Immature natural killer cell (primary cell): ENCODE measurements at places on chromosomes 12 and 14.
A peak's percentile ranks its signal among the peaks of the same experiment; 100 is the strongest.

DNA sequence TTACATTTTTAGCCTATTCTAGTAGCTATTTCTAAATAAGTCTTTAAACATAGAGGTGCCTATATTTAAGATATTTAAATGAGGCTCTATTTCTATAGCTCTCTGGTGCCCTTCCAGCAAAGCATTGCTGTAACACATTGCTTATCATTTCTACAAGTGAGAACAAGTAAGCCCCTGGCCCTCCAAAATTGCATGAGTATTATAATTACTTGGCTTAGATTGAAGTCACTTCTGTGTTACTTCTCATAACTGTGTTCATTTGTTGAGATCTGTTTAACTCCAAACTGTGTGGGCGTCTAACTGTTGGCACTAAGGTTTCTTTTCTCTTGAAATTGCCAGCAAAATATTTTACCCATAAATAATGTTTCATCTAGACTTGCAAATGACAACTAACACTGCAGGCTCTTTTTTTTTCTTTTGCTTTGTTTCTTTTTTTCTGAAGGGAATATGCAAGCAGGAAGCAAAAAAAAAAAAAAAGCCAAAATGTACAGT, 66.5 kb downstream of the DAD1 start:
- DNase-seq = no peak

GRCh38 chr12:109518820-109519665, 41.6 kb downstream of the UBE3B start:
- peak; percentile 63 for DNase-seq

DNA sequence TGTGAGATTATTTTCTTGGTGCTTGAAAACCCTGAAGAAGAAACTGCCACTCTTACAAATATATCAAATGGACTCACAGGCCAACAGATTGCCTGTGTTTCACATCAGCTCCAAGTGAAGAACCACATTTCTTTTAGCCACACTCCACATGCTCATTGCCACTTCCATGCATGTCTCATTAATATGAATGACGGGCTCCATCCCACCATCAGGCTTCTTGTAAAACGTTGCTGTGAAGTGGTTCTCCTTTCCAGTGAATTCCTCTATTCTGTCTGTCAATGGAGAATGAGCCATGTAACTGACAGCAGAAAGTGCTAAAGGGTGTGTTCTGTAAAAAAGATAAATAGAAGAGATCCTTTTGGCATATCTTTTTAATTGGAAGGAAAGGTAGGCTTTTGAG, 188.2 kb upstream of the RMST start:
- DNase-seq = no peak

DNA sequence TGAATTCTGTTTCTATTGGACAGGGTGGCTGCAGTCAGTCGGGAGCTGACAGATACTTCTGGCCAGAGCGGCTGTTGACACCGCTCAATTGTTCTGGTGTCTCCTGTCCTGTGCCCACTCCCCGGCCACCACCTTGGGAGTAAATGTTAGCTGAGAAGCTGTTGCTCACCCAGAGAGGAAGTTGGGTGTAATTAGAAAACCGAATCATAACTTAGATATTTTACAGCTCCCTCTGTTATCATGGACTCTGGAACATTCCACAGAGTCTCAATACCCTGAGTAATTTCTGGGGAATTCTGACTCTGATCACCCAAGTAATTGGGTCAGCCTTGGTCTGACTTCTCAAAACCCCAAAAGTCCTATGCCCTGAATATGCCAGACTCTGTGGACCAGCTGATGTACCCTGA, 58.3 kb upstream of the RFLNA start:
- DNase-seq = no peak

- peak; percentile 21 for DNase-seq
Measured at GRCh38 chr14:100025111-100025510, 40.1 kb upstream of the EVL start.
